Esophagus squamous epithelium (tissue), 5 donors: ENCODE measurements at places on chromosomes 13 and 19.

- no peak for DNase-seq
These were observed 27.3 kb upstream of the MUC16 start for GRCh38 chr19:9037400-9038062.

DNA sequence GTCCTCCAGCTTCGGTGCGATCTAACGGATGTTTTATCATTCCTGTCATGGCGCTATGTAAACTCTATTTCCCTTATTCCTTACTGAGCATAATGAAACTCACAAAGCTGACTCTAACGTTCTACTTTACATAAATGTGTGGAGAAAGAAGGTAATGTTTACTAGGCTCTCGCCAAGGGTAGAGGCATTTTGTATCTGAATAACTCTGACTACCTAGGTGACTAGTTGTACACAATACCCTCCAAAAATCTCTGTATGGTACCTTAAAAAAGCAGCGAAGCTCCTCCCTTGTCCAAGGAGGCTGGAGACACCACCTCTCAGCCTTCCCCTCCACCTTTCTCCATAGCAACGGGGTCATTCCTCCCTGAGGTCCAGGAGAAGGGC is 316 bp upstream of the ZNF530 start:
- DNase-seq: no peak

DNA sequence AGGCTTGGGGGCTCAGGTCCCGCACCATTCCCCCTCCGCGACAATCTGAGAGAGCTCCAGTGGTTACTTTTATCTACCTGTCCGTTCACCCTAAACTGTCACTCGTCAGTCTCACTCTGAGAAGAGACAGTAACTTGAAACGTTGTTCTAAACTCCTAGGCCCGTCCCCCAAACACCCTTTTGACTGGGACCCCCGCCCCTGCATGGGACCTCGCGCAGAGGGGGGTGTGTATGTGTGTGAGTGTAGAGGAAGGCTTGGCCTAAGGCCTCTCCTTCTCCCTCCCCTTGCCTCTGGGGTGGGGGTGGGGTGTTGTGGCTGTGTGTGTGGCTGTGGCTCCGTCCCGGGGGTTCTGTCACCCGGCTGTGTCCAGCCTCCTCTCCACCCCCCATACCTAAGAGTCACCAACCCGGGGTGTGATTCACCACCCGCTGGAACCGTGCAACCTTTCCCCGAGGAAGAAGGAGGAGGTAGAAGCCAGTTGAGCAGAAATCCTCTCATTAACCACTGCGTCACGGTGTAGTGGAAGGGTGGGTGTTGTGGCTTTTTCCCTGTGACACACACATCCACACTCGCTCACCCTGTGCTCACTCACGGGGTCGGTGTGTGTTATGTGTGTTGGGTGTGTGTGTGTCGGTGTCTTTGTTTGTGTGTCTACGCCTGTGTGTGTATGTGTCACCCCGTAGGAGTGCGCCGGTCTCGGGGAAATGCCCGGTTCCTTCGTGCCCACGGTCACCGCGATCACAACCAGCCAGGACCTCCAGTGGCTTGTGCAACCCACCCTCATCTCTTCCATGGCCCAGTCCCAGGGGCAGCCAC is 2.4 kb downstream of the FOSB start:
- DNase-seq: no peak

- no peak for DNase-seq
These were observed 13.2 kb downstream of the SPINT2 start for GRCh38 chr19:38277549-38277948.

DNA sequence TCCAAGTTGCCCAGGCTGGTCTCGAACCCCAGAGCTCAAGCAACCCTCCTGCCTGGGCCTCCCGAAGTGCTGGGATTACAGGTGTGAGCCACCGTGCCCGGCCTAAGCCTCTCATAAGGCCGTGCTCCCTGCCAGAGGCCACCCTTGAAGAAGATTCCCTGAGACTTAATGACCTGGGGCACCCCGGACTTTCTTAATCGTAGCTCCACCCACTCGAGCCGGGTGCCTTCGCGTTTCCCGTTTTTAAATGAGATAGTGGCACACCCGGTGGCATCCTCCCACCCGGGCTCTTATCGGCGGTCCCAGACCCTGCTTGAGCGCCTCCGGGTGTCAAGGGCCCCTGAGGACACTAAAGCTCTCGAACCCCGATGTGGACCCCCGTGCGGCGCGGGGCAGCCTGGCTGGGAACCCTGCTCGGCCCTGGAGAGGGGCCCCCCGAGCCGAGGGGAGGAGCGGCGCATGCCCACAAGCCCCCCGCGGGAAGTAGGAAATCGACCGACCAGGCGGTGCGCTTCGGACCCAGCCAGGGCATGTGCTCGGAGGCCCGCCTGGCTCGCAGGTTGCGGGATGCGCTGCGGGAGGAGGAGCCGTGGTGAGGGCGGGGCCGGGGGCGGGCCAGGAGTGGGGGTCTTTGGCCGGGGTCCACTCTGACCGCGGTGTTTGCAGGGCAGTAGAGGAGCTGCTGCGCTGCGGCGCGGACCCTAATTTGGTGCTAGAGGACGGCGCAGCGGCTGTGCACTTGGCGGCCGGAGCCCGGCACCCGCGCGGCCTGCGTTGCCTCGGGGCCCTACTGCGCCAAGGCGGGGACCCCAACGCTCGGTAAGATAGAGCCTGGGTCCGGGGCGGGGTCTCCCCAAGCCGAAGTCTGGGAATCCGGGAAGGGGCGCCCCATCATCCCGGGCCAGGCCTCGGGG is at the start of gene ANKLE1:
Gene ANKLE1, plus strand, starts transcription at position 511 of the 914 bp plus-strand sequence. Its CDS starts 20 bp downstream, at position 531.
- DNase-seq: no peak

- no peak for DNase-seq
These were observed 28.8 kb downstream of the EPN1 start for GRCh38 chr19:55703790-55704215.

GRCh38 chr13:45826731-45827130 is 24.8 kb downstream of the SIAH3 start:
- DNase-seq: no peak

- DNase-seq: no peak
These were observed 319 bp downstream of the FRY start for GRCh38 chr13:32031815-32032370.

DNA sequence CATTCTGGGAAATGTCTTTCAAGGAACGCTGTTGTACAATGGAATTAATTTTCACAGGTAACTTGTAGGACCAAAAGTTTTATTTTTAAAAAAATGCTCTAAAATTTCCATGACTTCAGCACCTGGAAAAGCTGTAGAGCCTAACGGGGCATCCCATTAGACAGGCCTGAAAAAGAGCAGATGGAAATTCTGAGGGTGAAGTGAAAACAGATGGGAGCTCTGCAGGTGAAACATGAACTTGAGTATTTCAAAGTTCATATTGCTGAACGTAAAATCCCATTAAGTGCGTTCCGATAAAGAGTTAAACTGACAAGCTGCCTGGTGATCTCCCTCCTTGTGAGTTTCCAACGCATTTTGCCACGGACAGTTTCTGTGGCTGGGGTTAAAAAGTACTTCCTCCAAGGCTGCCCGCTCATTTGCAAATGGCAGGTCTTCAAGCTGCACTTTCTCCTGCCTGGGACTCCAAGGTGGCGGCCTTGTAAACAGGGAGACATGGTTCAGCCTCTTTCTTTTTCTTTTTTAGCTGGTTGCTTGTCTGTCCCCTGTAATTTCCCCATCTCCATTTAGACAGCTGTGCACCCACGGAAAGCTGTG is 450.4 kb downstream of the FGF9 start:
- DNase-seq: no peak

GRCh38 chr19:7994928-7995809 is 10.3 kb downstream of the ELAVL1 start:
- DNase-seq: no peak

DNA sequence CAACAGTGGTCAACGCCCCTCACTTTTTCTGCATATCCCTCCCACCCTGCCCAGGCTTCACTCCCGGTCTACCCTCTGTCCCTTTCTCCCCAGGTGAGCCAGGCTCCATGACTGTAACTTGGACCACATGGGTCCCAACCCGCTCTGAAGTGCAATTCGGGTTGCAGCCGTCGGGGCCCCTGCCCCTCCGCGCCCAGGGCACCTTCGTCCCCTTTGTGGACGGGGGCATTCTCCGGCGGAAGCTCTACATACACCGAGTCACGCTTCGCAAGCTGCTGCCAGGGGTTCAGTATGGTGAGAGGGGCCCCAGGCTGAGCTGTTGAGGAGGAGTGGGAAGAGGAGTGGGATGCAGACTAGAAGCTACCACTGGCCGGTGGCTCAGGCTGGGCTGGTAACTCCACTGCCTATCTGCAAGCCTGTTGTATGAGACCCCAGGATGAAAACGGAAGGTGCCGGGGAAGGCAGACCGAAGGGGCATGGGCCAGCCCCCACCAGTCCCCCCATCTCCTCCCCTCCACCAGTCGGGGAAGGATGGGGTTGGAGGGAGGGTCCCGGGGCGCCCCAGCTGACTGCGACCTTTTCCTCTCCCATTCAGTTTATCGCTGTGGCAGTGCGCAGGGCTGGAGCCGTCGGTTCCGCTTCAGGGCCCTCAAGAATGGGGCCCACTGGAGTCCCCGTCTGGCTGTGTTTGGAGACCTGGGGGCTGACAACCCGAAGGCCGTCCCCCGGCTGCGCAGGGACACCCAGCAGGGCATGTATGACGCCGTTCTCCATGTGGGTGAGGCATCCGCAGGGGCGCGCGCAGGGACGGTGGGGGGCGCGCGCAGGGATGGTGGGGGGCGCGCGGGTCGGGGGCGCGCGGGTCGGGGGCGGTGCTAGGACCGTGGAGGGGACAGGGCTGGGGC is 14.4 kb downstream of the ACP7 start:
- no peak for DNase-seq

- DNase-seq: no peak
These were observed 7.9 kb downstream of the HNRNPL start for GRCh38 chr19:38841787-38842438.

GRCh38 chr19:33468361-33469170 is 53.0 kb downstream of the PEPD start:
- no peak for DNase-seq

GRCh38 chr19:31350693-31351055 is 1.4 kb upstream of the TSHZ3 start:
- no peak for DNase-seq

- DNase-seq: no peak
These were observed 70.5 kb upstream of the ZNF420 start for GRCh38 chr19:37007587-37008220.

DNA sequence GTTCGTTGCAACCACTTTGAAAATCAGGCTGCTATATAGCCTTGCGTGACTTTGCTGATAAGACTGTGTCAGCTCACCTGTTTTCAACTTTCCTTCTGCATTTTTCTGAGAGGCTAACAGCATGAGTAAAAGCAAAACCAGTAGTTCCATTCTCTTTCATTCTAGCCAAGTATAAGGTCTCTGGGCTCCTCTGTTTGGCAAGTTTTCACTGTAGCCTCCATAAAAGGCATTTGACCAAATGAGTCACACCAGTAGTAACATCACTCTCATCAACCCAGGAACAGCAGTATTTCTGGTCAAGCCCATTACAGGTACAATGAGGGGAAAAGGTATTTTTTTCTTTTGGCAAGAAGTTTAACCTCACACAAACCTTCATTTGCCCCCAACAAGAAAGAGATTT is 1149.8 kb upstream of the MIR17HG start:
- DNase-seq: no peak

GRCh38 chr13:23560571-23561089 is 9.6 kb upstream of the TNFRSF19 start:
- no peak for DNase-seq

- DNase-seq: no peak
These were observed 2.8 kb upstream of the ARL11 start for GRCh38 chr13:49625392-49626079.

DNA sequence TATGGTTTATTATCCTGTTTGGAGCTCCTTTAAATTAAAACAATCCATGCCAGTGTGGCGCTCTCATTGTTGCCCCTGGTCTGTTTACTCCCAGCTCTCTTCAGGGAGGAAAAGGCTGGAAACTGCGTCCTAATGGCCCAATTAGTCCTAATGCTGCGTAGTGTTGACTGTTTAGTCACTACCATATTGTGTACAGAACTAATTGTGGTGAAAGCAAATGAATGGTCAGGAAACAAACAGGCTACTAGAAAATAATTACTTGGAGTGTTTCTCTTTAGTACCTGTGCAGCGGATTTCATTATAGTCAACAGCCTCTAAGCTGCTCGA is 54.5 kb upstream of the MTIF3 start:
- DNase-seq: no peak

- DNase-seq: no peak
These were observed 38.7 kb downstream of the BRCA2 start for GRCh38 chr13:32354040-32354439.

DNA sequence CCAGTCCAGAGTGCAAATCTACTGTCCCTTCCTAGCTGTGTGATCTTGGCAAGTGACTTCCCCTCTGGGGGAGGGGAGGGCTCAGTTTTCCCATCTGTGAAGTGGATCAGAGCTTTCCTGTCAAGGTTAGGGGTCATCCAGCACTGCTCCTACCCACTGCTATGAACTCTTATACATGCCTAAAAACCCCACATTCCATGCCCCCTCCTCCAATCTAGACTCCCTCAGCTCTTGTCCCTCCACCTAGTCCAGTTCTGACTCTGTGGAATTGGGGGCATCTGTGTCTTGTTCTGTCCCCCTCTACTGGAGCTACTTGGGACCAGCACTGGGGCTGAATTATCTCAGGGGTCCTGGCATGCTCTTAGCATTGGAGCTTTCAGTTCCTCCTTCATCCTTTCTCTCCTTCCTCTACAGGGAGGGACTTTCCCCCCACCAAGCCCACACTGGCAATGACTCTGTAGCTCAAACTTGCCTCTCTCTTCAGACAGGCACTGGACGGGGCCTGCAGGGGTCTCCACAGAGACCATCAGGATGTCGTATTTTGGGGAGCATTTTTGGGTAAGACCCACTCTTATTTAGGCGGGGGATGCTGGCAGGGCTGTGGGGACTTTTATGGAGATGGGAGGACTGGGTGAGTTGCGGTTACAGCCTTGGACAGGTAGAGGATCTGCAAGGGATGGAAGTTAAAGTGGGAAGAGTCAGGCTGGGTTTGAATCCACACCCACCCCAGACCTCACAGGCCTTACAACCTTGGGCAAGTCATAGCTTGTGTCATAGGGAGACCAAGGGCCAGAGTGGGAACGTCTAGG is 3.6 kb downstream of the FCHO1 start:
- no peak for DNase-seq
